ENCODE measurements at places on chromosomes 3 and 15.

DNA sequence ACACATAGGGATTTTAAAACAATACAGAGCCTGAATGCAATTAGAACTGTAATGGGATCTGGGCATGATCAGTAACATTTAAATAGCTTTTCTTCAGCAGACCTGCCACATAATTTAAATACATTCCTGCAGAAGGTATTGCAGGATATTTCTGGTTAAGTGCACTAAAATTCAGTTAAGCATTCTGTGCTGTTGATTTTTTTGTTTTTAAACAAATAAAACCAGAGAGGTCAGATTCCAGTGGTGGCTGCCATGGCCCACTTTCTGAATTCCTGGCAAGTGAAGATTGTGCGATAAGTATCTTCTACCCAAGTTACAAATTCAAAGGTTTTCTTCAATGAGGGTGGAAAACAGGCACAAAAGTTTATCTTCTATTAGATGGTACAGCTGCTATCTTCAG is 98.7 kb downstream of the RAP2B start:
- no peak for DNase-seq

GRCh38 chr3:105842449-105842848 is 26.4 kb downstream of the CBLB start:
- no peak for DNase-seq

DNA sequence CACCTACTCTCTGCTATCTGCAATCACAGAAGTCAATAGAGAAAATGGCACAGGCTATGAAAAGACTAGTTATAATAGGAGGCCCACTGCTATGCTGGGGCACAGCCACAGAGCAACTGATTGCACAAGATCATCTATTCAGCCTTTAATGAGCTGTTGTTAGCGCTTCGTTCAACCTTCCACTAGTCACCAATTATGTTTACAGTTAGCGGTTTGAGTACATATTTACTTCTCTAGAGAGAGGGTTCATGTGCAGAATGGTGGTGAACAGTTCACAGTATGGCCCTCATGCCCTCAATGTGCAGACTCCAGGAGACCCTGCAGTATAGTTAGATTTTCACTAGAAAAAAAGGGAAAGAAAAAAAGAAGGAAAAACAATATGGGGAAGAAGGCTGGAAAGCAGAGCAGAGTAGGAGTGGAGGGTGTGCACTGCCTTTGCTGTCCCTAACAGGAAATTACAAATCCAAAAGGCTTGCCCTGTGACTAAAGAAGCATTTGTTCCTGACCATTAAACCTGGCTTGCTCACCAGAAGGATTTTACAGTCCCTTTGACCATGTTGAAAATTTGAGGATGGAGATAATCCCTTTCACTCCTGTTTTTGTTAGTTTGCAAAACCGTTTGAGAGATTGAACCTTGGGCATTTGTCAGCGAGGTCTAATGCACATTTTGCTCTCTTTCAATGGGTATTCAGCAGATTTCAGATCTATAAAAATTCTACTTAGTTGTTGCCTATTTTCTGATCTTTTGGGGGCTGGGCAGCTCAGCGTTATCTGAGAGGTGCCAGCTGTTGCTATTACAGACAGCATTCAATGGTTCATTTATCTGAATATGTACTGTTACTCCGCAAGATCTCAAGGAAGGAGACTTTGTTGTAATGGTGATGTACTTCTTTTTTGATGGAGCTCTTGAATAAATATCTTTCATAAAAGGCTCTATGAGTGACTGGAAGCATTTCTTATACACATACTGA is 296.1 kb downstream of the LSAMP start:
- DNase-seq: no peak

DNA sequence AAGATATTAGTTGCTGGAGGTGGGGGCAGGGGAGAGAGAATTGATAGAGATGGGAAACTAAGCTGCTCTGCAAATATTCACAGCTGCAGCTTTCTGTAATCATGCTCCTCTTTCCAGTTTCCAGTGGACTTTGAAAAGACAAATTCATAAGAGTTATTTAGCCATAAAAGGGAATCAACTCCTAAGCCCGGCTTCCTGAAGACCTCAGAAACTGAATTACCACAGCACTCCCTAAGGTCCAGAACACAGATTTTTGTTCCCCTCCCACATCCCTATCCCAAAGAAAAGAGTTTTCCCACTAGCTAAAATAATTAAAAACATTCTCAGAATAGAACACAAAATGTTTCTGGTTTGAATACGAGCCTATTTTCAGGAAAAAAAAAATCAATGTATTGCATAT is 871.8 kb upstream of the NR2F2 start:
- no peak for DNase-seq

DNA sequence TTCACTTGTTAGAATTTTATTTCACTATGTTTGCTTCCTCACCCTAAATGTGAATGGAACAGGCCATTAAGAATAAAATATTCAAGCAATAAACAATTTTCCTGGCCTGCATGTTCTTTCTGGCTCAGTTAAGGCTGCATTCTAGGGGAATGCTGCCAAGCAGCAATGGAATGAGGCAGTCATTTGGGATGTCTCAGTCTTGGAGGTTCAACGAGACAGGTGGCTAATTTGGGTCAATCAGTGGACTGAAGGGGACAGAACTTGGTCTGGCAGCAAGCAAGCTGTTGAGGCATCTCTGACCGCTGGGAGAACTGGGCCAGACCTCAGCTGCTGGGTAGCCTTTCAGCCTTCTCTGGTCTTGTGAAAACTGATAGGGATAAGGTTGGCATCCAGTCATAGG is 241.6 kb downstream of the NLGN1 start:
- DNase-seq: no peak

DNA sequence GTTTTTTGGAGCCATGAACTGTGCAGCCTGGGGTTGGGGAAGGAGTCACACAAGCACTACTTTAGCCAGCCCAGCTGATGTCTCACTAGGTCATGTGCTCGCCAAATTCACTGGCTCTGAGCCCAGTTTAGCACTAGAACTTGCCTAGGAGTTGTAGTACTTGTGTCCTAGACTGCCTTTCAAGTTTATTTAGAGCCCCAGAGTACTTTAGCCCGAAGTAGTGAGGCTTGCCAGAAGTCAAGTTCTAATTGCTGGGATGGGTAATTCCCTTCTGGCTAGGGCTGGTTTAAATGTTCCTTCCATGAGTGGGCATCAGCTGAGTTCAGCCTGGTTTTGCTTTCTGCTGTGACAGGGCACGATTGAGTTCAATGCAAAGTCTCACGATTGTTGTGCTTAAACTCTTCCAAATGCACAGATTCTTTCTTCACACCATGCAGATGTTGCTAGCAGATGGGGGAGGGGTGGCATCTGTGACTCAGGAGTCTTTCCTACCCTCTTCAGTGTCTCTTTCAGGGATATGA is 228.2 kb upstream of the ZPLD1 start:
- no peak for DNase-seq

DNA sequence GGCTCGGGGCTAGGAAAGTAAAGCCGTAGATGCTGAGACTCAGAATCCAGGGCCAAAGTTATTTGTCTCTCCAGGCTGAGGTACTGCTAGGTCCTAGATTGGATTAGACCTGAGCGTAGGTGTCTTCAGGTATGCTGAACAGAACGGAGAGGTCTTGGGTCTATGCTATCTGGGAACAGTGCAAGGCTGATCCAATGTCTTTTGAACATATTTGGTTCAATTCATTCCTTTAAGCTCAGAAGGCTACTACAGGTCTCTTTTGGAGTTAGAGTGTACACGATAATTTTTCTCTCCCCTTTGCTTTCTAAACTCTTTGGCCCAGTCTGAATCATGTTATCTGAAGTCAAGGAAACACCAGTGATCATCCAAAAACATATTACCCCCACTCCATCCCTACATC is 137.5 kb upstream of the TBL1XR1 start:
- DNase-seq: no peak

GRCh38 chr3:193132964-193133363 is 108.1 kb upstream of the PLAAT1 start:
- no peak for DNase-seq

GRCh38 chr3:160163229-160163878 is 61.9 kb upstream of the C3orf80 start:
- DNase-seq: no peak

- no peak for DNase-seq
Measured at GRCh38 chr3:155704771-155705559, 39.9 kb downstream of the PLCH1 start.

DNA sequence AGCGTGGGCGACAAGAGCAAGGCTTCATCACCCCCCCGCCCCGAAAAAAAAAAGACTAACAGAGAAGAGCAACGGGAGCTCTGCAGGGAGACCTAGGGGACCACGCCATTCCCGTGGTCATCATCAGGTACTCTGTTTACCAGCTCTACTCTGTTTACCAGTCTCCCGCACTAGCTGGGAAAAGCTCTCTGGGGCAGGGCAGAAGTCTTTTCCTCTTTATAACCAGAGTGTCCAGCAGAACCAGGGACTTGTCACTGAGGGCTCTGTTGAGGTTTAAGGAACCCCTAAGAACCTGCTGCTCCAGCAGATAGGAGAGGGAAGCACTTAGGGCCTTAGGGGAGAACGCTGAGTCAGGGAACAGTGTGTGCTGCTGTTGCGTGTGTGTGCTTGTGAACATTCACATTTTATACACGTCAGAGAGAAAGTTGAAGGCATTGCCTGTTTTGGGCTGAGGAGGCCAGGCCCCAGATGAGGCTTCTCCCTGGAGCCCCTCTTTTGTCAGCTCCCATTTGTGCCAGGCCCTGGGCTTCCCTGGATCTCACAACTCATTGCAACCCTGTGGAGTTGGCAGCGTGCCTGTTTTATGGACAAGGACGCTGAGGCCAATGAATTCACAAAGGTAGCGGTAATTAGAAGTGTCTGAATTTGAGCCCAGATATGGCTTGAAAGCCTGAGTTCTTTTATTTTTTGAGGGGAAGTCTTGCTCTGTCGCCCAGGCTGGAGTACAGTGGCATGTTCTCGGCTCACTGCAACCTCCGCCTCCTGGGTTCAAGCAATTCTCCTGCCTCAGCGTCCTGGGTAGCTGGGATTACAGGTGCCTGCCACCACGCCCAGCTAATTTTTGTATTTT is 24.2 kb upstream of the ERICH6 start:
- no peak for DNase-seq

- peak; percentile 36 for DNase-seq
Measured at GRCh38 chr15:79007066-79007465, 62.2 kb upstream of the CTSH start.

- DNase-seq: no peak
Measured at GRCh38 chr3:177742273-177742672, 545.0 kb upstream of the TBL1XR1 start.

- no peak for DNase-seq
Measured at GRCh38 chr15:100183921-100184495, 157.8 kb downstream of the ADAMTS17 start.

DNA sequence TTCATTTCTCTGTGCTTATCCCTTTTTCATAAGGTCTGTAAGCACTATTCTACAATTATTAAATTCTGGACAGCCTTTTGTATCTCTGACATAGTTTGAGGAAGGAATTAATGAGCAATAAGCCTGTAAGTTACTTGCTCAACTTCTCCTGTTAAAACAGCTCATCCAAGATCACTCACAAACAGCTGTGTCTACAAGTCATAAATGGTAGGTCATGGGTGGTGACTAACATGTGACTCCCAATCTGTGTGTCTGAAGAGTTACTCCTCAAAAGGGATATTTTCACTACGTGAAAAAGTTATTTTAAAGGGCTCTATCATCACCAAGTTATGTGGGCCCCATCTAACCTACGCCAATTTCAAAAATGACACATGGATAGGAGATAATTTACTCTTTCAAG is 145.2 kb upstream of the CBLB start:
- no peak for DNase-seq

DNA sequence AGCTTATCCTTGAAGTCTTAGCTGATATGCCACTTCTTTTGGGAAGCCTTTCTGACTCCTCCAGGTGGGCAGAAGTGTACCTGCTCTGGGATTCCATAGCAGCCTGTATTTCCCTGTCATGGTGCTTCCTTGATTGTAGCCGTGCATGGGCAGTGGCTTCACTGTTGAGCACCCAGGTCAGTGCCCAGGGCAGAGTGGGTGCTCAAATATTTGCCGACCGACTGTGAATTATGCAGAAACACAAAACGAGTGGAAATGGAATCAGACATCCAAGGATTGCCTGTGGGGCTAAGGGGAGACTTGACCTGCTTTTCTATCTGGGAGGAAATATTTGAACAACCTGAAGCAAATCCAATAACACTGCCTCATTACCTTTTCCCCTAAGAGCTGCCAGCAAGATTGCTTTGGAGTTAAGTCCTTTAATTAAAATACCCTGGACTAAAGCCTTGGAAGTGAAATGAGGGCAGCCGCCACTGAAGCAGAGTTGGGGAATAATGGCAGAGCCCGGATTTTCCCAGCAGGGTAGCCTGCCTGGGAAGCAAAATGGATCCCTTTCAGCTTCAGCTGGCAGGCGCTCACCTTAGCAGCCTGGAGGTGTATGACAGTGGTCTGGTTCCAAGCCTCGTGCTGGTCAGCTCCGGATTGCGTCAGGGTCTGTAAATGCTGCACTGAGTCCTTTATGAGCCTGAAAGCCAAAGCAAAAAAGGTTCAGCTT is 14.9 kb downstream of the ACOX2 start:
- no peak for DNase-seq

GRCh38 chr15:66269326-66270090 is 16.0 kb upstream of the MEGF11 start:
- no peak for DNase-seq

DNA sequence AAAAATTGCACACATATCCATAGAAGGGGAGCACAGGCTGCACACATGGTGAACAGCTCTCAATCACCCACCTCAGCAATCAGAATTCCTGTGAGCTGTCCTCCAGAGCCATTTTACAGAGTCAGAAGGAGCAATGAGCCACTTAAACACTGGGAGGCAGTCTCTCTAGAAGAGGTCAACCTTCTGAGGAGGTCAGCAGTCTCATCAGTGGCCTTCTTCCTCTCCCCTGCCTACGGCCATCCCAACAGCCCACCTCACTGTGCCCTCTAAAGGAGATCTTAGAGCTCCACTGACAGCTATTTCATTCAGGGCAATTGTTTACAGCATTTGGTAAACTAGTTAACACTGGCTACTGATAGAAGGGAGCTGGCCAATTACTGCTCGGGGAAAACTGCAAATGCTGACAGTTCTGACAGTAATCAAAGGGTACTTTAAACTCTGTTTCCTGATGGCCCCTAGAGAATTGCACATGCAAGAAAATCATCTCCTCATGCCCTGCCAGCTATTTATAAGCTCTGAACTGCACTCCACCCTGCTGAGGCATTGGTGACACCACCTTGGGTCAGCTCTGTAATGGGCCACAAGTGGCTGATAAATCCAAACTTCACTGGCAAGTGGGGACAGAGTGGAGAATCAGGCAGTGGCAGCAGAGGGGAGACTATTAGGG is 42.1 kb upstream of the TSPAN3 start:
- no peak for DNase-seq

Measured in CD4-positive, CD25-positive, alpha-beta regulatory T cell (primary cell).